ENCODE measurements at places on chromosomes 4 and X. TPM values are rescaled to one million over a fixed set of nuclear protein-coding genes. Genes with fewer than 3 reads are reported as not detected.
A peak's percentile ranks its signal among the peaks of the same experiment; 100 is the strongest.

- peak; percentile 40 for DNase-seq
Observed at GRCh38 chr4:78058591-78059523, 1.7 kb downstream of the FRAS1 start.

DNA sequence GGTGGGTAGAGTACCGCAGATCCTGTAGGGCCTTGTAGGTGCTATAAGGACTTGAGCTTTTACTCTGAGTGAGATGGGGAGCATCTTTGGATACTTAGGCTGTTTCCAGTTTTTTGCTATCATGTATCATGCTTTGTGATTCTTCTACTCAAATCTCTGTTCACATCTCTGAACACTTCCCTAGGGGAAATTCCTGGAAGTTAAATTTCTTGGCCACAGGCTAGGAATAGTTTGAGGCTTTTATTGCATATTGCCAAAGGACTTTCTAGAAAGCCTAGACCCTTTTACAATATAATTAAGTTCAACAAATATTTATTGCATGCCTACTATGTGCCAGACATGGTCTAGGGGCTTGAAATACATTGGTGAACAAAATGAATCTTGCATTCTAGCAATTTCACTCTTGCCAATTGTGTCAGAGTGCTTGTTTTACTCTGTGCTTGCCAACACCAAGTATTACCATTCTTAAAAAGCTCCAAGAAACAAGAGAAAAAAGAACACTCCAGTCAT lies 4.1 kb upstream of the PGRMC1 start:
- no peak for DNase-seq

PCDH19 gene
- total RNA-seq = 1.0 TPM

DNA sequence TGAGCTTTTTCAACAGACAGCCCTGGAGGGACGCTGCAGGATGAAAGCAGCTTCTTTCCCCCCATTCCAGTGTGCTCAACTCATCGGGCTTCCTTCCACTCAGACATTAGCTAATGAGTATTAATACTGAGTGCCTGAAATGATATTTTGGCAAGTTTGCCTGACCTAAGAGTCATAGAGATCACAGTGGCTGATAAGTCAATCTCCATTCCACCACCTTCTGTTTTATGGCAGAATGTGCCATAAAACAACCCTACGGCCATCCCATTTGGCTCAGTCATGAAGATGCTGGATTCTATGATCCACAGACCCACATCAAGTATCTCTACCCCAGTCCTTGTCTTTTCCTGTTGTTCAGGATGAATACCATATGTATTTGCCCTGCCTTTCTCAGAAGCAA lies 48.3 kb upstream of the MAB21L2 start:
- no peak for DNase-seq

GRCh38 chrX:84737471-84737871 lies 235.2 kb upstream of the HDX start:
- no peak for DNase-seq

LRP2BP gene
- total RNA-seq = 1.7 TPM

GRCh38 chrX:56319165-56319564 lies 87.0 kb downstream of the KLF8 start:
- no peak for DNase-seq

- no peak for DNase-seq
Observed at GRCh38 chr4:139564502-139564901, 8.5 kb upstream of the SETD7 start.

DNA sequence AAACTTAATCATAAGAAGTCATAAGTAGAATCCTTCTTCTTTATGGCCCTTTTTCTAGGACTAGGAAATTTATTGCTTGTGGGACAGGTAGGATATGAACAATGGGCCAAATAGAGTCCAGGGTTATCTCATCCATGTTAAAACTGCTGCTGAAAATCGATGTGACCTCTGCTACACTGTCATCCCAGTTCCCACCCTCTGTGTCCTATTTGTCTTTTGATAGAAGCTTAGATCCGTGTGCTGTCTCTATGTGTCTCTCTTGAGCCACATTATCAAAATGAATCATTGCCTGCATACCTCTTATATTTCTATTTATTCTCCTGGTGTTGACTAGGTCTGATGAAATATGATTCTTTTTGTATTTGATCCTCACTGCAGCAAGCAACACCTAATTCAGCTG lies 661.4 kb downstream of the DACH2 start:
- DNase-seq = no peak

GRCh38 chr4:114100288-114101031 lies 121.0 kb upstream of the ARSJ start:
- DNase-seq = no peak

SYTL5 gene
- total RNA-seq = 0.39 TPM

GRCh38 chr4:146522869-146523205 lies 1.1 kb upstream of the SLC10A7 start:
- no peak for DNase-seq

DNA sequence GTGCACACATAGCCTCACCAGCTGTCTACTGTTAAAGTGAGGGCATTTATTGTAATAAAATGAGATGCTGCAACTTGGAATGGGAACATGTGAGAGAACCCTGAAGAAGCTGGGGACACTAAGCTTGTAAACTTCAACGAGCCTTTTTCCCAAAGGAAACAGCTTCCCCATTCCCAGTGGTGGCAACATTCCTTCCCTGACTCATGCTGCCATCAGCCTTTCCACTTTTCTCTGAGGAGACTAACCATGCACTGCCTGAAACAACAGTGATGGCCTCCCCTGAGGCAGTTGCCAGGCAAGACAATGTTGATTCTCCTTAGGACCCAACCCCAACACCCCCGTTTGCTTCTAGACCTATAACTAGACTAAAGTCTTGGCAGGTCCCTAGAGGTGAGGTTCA lies 928.3 kb downstream of the GLUD2 start:
- DNase-seq = no peak

All from left cardiac atrium (tissue), 4 donors.